Kidney glomerular epithelial cell (primary cell): ENCODE measurements at places on chromosomes 12 and 14.
A peak's percentile ranks its signal among the peaks of the same experiment; 100 is the strongest.

DNA sequence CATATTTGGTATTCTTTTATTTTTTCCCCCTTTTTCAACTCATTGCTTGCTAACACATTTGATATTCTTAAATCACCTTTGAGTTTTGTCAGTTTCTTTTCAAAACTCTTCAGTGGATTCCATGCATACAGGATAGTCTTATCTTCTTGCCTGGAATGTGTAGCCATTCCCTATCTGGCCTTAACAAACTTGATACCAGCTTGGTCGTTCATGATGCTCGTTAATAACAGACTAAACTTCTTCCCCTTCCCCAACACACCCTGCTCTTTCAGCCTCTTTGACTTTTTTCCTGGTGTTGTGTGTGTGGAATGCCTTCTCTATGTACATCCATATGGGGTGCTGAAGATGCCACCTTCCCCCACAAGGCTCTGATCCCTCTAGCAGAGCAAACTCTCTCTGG is 17.7 kb upstream of the CALM1 start:
- no peak for DNase-seq

DNA sequence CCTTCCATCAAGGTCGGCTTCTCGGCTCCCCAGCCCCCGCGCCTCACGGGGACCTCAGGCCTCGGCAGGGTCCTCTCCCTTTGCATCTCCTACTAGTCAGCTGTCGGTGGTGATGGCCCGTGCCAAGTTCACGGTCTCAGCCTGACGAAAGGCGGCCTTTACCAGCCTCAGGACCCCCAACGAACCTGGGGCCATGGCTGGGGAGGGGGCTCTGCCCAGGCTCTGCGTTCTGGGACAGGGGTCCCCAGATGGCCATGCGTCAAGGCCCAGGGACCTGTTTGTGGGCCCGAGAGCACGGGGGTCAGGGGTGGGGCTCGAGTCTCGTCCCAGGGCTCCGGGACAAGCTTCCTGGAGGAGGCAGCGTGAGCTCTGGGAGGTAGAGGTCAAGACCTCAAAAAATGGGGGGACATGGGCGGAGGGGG is 32.8 kb upstream of the DEGS2 start:
- DNase-seq: no peak

DNA sequence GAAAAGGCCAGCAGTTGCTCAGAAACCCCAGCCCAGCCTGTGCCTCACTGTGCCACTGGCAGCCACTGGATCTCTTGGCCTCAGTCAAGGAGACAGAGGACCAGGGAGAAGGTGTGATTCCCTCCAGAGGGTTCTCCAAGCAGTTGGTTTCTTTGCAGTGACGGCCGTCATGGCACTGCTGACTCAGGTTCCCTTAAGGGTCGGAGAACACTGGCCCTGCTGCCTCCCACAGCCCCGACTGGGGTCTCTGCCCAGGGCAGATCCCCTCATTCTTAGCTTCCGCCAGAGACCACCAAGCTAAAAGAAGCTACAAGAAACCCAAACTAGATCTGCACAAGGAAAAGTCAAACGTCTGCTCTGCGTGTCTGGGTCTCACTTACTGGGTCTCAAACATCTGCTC is 16.4 kb downstream of the TSPAN11 start:
- DNase-seq: no peak

DNA sequence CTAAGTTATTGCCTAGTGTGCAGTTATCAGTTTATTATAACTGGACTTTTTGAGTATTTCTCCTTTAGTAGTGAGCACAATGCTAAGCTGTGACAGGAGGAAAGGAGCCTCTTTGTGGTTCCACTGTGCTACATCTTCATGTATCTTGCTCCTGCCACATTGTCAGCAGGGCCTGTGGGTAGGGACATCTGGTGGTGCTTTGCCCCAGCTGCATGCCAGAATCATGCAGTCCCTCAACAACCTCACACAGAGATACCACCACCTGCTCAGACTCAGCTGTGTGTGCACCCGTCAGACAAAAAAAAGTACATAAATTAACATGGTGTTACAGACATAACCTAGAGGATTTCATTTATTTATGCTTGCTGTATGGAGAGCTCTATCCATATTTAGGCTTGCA is 51.1 kb downstream of the MIS18BP1 start:
- no peak for DNase-seq

- no peak for DNase-seq
These were observed 18.5 kb upstream of the AQP2 start for GRCh38 chr12:49932023-49932422.

GRCh38 chr14:100107236-100107635 is 42.0 kb downstream of the EVL start:
- DNase-seq: no peak

DNA sequence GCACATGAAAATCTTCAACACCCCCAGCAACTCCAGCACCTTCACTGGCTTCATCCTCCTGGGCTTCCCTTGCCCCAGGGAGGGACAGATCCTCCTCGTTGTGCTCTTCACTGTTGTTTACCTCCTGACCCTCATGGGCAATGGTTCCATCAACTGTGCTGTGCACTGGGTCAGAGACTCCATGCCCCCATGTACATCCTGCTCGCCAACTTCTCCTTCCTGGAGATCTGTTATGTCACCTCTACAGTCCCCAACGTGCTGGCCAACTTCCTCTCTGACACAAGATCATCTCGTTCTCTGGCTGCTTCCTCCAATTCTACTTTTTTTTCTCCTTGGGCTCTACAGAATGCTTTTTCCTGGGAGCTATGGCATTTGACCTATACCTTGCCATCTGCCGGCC is 11.5 kb upstream of the OR11G2 start:
- DNase-seq: no peak

DNA sequence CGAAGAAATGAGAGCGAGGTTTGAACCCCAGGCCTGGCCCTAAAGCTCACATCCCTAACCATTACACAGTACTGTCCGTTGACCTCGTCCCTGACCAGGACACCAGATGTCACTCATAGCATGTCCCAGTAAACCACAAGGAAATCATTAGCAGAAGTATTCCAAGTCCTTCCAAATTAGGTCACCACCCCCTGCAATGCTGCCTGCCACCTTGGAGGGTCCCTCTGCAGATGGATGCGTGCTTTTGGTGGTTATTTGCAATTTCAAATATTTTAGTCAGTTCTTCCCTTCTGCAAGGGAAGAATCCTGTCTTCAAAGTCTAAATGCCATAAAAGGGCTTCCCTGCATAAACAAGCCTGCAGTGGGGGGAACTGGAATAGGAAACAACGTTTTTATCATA is 71.3 kb downstream of the CLMN start:
- no peak for DNase-seq

- no peak for DNase-seq
These were observed 25.7 kb downstream of the TRAF3 start for GRCh38 chr14:102802834-102803523.

GRCh38 chr12:34403706-34404376 is 381.5 kb downstream of the ALG10 start:
- no peak for DNase-seq

- no peak for DNase-seq
These were observed 45.7 kb upstream of the GRIP1 start for GRCh38 chr12:66724616-66725015.

GRCh38 chr12:80607361-80608135 is 99.9 kb upstream of the MYF6 start:
- no peak for DNase-seq

- DNase-seq: peak; percentile 49
These were observed 1.4 kb downstream of the SLC25A29 start for GRCh38 chr14:100304825-100305323.

DNA sequence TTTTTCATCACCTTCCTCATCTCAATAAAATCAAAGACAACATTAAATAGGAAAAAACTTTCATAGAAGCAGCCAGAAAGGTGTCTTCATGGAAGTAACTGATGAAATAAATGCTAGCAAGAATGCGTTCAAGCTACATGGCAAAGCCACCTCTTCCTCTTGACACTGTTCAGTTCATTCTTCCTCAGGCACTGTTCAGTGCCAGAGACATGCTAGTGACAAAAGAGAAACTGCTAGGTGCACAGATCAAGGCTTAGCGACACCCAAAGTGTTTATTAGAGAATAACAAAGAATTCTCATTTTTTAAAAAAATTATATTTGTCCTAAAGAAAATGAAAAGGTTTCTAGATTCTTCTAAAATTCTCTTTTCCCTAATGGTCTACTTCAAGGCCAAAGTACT is 7.2 kb downstream of the SLC11A2 start:
- no peak for DNase-seq
